Sigmoid colon (tissue), 7 donors: ENCODE measurements at places on chromosomes 5 and 9. TPM values are rescaled to one million over a fixed set of nuclear protein-coding genes. Genes with fewer than 3 reads are reported as not detected.

The GLDC gene
- total RNA-seq, result not detected

The ARID3C gene
- total RNA-seq, result not detected

The REXO4 gene
- 18.3 TPM for total RNA-seq

DNA sequence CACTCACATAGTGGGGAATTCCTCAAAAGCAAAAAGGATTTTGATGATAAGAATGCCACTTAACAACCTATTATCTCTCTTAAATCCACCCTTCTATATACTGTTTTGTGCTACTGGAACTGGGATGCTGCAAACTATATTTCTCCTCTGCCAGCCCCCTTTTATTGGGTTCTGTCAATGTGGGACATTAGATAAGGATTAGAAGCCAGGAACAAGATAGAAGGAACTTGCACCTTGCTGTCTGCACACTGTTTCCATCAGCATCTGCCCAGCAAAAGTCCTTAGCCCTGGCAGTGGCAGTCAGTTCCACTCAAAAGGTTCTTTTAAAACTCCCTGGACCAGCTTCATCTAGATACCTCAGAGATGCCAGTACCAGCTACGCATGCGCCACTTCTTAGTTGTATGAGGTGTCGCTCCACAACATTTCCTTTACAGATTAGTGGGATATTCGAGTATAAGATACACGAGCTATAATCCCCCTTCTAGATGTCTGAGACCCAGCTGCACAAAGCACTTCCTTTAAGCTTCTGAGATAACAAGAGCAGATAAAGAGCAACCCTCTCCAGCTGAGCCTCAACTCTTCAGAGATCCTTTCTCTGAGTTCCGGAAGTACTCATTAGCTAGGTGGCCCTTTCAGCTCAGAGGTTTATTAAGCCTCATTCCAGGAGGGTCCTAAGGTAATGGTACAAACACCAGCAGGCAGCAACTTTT, 45.3 kb downstream of the CERT1 start:
- DNase-seq, result no peak

- peak; percentile 81 for DNase-seq
Measured at GRCh38 chr9:114386886-114387679, 699 bp downstream of the AKNA start.

DNA sequence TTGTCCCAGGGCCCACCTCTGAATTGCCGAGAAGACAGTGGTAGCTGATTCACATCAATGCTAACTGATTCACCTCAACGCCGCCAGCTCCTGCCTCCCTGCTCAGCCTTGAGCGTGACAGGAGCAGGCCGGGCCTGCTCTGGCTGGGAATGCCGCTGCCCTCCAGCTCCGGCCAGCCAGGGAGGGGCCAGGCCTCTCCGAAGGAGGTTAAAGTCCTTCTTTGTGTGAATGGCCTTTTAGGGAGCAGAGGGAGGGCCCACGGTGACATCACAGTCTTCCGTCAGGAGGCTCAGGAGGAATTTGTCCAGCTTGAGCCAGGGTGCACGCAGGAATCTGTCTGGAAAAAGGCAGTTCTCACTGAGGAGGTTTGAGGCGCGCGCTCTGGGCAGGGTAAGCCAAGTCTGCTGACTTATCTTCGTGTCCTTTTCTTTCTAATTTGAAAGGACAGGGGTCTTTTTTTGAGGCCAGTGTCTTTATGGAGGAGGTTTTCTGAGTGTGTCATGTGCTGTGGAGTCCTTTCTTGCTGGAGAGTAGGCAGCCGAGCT, 82.7 kb downstream of the C9orf152 start:
- peak; percentile 97 for DNase-seq

DNA sequence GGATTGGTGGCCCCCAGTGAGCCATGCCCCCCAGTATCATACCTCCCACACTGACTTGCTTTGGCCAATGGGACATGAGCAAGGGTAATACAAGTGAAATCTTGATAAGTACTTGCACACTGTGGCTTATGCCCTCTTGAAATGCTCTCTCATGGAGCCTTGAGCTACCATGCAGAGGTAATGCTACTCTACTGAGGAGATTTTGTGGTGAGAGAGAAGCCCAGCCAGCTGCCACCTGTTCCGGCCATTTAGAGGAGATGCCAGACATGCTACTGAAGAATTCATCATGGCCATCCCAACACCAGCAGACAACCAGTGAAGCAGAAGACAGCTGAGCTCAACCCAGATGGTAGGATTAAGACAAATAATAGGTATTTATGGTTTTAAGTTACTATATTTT, 299.5 kb downstream of the MEF2C start:
- no peak for DNase-seq

The ZNF169 gene
- total RNA-seq, result 9.6 TPM

DNA sequence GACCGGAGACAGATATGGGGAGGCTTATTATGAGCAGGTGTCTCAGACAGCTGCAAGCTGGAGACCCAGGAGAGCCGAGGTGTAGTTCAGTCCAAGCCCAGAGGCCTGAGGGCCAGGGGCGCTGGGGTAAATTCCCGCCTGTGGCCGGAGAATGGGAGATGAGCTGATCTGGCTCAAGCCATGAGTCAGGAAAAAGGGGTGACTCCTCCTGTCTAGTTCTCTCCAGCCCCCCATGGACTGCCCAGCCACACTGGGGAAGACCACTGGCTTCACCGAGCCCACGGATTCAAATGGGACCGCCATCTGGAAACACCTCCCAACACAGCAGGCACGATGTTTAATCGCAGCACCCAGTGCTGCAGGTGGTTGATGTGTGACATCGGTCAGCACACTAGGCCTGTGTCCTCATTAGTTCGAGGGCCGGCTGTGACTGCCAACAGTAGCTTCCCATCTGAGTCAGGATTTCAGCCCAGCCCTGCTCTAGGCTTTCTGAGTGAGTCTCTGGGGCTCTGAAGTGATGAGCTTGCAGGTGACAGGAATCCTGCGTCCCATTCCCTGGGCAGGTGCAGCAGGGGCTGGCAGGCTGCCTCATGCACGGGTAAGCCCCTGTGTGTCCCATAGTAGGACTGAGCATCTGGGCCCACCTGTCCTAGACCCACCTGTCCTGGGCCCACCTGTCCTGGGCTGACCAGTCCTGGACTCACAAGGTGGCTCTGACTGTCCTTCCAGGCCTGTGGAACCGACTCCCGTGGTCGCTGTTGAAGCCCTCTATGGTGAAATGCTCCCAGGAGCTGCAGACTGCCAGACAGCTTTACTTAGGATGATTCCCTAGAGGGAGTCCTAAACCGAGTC, 49.7 kb downstream of the AHRR start:
- no peak for DNase-seq

DNA sequence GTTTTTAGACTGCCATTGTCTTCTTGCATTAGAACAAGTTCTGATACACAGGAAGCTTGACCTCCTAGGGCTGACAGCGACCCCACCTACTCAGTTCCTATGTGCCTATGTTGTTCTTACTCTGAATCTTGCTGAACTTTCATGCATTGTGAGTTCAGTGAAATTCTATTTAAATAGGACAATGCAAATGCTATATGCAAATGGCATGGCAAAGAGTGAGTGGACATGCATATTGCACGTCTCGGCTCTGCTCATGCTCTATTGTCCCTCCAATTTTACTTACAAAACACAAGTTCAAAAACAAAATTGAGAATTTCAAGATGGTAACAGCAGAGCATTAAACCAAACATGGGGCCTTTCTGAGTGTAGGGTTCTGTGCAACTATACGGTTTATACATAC, 5.3 kb upstream of the DCP2 start:
- no peak for DNase-seq

The LYSMD3 gene
- total RNA-seq, result 23.7 TPM
